ENCODE measurements at places on chromosomes 1 and 21.

DNA sequence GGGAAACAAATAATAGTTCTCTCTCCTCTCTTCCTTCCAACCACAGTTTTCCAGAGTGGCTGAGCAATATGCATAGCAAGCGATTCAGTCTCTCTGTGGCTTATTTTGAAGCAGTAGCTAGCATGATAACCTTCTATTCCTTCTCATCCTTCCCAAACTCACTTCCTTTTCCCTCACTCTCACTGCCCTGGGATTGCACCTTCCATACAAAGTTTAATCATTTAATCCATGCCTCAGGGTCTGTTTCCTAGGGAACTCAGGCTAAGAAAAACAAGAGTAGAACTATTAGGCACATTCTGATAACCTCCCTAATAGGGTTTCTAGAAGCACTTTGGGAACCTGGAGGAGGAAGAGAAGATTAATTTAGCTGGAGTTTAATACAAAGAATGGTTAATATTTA, 97.7 kb upstream of the S1PR1 start:
- DNase-seq = no peak

DNA sequence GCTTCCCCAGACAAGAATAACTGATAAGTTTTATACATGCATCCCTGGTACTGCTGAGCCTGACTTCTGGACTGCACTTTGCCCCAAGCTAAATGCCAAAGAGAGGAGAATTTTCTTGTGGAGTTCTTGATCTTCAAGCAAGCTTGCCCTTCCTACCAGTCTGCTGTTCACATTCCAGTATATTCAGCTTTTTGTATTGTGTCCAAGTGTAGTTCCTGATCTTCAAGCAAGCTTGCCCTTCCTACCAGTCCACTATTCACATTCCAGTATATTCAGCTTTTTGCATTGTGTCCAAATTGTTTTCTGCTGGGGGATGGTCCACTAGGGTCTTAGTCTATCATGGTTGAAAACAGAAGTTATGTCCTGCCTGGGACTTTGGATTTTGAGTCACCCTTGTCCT, 894 bp upstream of the TSEN15 start:
- no peak for DNase-seq

DNA sequence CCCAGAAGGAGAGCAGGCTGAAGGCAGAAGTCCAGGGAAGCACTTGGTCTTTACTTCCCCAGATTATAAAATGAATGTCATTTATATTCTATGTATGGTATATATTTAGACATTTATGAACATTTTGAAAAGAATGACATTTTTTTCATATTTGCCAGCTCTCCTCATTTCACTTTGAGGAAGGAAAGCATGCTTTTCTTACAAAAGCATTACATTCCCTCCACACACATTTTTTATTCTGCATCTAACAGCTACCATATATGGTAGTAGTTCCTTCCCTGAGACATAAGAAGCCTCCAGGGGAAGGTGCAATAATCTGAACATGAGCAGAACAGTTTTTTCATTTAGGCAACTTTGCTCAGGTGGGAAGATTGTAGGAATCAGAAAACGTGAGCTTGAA, 94.0 kb downstream of the LRRC7 start:
- DNase-seq = no peak

DNA sequence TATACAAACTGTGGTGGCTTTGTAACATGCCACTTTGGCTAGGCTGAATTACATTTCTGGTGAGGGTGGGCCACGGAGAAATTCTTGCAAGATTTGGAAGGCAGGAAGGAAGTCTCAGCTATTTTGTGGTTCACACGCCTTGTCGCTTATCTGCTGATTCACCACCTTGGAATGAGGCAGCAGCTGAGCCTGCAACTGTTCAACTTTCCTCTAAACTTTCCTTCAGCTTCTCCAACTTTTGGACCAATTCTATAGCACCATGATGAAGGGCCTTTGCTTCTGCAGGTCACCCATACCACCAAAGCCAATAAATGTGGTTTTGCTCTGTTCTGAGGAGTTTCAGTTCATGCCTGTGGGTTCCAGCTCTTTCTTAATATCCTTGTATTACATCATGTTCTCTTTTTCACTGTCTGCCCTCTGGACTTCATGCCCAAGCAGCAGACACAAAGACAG, 337.6 kb upstream of the SNX7 start:
- DNase-seq = no peak

GRCh38 chr1:46396441-46397398, 2.6 kb downstream of the FAAH start:
- peak; percentile 18 for DNase-seq

GRCh38 chr1:170604065-170604464, 59.9 kb upstream of the PRRX1 start:
- no peak for DNase-seq

GRCh38 chr1:203491664-203492063, 2.3 kb upstream of the OPTC start:
- DNase-seq = no peak

DNA sequence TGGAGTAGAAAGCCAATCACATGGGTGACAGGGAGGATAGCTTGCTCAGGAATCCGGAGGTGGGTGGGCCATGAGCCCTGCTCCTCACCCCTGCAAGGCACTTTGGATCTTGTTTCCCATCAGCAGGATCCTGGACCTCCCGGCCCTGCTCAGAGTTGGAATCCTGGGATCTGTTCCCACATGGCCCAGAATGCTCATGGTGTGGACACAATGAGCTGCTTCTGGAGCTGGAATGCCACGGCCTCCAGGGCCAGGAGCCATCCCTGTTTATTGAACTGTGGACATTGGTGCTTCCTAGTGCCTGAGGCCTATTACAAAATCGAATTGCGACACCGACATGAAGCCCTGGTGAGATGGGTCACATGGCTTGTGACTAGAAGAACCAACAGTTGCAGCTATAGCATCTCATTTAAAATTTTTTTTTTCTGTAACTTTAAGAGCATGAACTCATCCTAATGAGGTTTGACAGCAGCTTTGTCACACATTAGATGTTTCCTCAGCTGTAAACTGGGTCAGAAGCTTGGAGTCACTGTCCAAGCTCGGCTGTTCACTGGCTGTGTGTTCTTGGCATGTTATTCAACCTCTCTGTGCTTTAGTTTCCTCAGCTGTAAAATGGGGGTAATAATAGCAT, 40.4 kb upstream of the GOLT1A start:
- no peak for DNase-seq

DNA sequence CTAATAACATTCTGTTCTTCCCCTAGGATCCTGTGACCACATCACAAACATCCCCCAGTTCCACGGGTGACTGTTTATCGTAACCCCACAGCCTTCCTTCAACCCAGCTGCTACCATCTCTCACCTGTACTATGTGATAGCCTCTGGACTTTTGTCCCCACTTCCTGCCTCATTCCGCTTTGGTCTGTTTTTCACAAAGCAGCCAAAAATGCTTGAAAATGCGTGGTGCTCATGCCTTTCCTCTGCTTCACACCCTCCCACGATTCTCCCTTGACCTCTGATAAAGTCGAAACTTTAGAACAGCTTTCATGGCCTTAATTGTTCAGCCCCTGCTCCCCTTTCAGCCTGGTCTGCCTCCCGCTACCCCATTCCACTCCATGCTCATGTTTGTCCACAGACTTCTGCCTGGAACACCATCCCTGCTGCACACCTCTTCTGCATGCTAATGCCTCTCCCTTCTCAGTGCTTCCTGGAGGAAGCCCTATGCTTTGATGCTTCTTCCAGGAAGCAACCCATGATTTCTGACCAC, 165.6 kb downstream of the PLPP3 start:
- no peak for DNase-seq

GRCh38 chr1:87785386-87785785, 456.7 kb downstream of the LMO4 start:
- no peak for DNase-seq

GRCh38 chr1:154157520-154158306, 2.8 kb upstream of the NUP210L start:
- DNase-seq = no peak

DNA sequence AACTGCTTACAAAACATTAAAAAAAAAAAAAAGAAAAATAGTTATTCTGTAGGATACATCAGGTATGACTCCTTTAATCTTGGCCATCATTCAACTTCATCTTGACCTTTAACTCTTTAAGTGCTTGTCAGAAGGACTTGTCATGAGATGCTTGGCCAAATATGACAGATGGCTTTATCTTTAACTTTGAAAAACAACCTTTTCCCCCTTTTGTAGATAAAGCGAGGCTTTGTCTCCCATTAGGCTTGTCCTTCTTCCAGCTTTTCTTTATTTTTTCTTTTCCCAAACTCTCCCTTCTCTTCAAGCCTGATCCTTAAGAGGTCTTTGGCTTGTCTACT, 2.3 kb downstream of the SRSF10 start:
- no peak for DNase-seq
